ENCODE measurements at places on chromosomes 16 and 17.

GRCh38 chr16:50765260-50765659 is 23.4 kb downstream of the CYLD start:
- no peak for DNase-seq

DNA sequence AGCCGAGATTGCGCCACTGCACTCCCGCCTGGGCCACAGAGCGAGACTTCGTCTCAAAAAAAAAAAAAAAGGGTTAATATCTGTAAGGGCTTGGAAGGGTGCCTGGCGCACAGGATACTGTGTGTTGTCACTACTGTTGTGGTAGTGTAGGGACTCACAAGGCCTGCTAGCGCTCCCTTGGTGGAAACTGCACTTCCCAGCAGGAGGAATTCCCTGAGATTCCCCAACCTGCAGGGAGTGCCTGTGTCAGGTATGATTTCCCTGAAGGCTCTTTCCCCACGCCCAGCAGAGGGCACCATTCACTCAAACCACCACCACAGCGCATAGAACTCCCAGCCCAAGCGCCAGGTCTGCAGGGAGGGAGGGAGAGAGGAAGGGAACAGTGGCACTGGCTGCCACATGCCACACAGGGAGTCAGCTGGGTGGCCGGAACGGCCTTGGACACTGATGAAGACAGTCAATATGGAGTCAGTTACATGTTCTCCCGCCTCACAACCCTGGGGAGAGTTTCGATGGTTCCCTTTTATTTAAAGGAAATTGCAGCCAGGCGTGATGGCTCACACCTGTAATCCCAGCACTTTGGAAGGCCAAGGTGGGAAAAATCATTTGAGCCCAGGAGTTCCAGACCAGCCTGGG is 32.7 kb upstream of the CDH1 start:
- DNase-seq: peak; percentile 19

- no peak for DNase-seq
Observed at GRCh38 chr16:25614716-25615265, 77.0 kb upstream of the HS3ST4 start.

DNA sequence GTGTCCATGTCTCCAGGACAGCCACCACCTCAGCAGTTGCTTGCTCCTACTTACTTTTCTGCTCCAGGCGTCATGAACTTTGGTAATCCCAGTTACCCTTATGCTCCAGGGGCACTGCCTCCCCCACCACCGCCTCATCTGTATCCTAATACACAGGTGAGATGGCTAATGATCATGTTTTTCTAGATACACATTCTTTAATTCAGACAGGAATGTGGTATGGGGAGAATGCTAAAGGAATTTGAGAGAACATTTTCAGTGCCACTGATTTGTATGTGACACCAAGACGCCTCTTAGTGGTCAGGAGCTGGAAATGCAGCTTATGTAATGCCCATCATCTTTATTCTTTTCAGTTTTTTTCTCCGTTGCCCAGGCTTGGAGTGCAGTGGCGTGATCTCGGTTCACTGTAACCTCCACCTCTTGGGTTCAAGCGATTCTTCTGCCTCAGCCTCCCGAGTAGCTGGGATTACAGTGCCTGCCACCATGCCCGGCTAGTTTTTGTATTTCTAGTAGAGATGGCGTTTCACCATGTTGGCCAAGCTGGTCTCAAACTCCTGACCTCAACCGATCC is 8.9 kb upstream of the RAPGEFL1 start:
- DNase-seq: no peak

- DNase-seq: peak; percentile 46
Observed at GRCh38 chr16:29820730-29821642, 724 bp downstream of the MVP start.

DNA sequence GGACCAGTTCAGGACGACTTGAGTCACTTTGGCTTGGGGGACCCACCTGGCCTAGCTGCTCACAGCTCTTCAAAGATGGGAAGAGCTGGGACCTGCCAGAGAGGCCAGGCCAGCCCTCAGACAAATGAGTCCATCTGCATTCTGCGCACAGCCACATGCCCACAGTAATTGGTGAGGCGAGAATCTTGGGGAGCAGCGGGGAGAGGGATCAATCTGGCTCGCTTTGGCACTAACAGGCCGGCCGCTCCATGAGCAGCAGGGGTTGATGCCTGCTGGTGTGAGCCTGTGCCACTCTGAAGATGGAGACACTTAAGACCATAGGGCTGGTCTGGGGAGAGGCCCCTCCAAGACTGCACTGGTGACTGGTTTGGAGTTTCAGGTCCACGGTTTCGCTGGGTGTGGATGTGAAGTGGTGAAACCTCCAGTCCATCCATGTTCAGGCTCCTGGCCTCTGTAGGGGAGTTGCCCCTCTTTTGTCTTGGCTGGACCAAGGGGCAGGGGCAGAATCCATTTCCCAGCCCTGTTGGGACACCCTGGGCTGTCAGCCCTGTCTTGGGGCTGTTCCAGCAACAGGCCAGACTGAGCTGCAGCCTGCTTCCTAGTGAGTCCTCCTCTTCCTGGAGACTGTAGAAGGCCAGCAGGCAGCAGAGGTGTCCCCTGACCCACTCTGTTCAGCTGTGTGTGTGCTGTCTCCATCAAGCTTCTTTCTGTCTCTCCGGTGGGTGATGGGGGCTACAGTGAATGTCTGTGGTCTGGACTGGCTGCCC is 7.3 kb downstream of the CTRL start:
- no peak for DNase-seq

DNA sequence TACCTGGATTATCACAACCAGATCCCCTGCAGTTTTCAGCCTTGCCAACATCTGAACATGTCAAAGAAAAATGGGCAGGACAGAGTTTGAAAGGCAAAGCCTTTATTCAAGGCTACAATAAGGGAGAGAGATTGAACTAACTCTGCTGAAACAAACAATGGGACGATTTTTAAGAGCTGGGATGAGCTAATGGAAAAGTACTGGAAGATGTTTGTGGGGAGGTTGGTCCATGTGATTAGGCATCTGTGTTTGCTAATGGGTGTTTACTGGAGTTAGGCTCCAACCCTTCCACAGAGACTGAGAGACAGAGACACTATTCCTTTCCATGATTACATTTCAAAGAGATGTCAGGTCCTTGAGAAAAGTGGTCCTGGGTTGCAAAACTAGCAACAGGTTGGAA is 35.0 kb upstream of the HSBP1 start:
- no peak for DNase-seq

- no peak for DNase-seq
Observed at GRCh38 chr16:23367988-23368387, 65.9 kb downstream of the SCNN1B start.

All from naive thymus-derived CD8-positive, alpha-beta T cell (primary cell).